Activated CD4-positive, alpha-beta T cell treated with anti-CD3 and anti-CD28 coated beads, Interleukin-2, amount 10 ng/mL, durations not matched to agents 7 days and 5 days (primary cell): ENCODE measurements at places on chromosomes 7 and 10. TPM values are rescaled to one million over a fixed set of nuclear protein-coding genes. Genes with fewer than 3 reads are reported as not detected.

DNA sequence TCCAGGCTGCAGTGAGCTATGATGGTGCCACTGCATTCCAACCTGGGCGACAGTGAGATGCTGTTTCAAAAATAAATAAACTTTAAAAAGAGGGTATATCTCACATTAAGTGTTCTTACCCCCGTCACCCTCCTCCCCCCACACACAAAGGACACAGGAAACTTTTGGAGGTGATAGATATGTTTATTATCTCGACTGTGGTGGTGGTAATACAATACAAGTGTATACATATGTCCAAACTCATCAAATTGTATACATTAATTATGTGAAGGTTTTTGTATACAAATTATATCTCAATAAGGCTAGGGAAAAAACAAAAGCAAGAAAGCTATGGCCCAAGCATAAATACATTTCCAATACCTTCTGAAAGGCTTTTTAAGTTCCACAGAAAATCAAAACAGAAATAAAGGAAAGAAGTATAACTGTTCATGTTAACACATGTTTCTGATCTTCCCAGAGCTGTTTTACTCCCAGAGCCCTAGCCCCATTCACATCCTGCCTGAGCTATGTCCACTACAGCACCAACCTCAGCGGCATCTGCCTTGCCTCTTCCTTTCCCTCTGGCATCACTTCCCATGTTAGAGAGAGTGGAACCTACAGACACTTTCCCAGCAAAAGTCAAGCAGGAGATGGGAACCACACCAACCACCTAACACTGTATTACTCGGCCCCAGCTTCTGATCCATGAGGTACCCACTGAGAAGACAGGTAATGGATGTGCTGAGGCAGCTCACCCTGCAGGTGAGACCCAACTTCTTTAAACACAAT lies 48.1 kb downstream of the SGMS1 start:
- H3K4me1 ChIP-seq, result peaks cover 2% of the 10 kb centered on the region
- no peaks in the 10 kb centered on the region for H3K27me3 ChIP-seq
- no peak overlapping the region for H3K27ac ChIP-seq
- H3K36me3 ChIP-seq, result peaks cover 1% of the 10 kb centered on the region
- no peak for DNase-seq

- H3K27ac ChIP-seq, result no peak overlapping the region
- H3K4me3 ChIP-seq, result no peak overlapping the region
- no peaks in the 10 kb centered on the region for H3K27me3 ChIP-seq
- no peaks in the 10 kb centered on the region for H3K36me3 ChIP-seq
- H3K4me1 ChIP-seq, result peaks cover 8% of the 10 kb centered on the region
- no peak for DNase-seq
Observed at GRCh38 chr10:43252783-43253341, 14.0 kb downstream of the RASGEF1A start.

- DNase-seq, result no peak
Observed at GRCh38 chr7:32639122-32639521, 143.8 kb downstream of the AVL9 start.

GRCh38 chr10:7738536-7739407 lies 35.7 kb downstream of the ITIH2 start:
- H3K4me3 ChIP-seq, result no peak overlapping the region
- H3K36me3 ChIP-seq, result no peaks in the 10 kb centered on the region
- H3K27ac ChIP-seq, result no peak overlapping the region
- no peaks in the 10 kb centered on the region for H3K4me1 ChIP-seq

DNA sequence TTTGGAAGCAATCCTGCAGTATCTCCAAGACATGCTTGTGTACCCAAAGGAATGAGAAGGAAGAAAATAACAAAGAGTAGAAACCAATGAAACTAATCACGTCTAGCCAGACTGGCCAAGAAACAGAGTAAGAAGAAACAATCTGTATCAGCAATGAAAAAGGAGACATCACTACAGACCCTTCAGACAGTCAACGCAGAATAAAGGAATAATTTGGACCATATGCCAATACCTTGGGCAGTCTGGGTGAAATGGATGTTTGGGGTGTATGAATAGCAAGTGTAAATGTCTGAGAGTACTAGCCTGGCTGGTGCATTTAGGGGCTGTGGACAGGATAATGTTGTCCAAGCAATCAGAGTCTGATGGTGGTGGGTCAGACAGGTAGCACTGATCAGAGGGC lies 61.1 kb downstream of the SLC29A4 start:
- H3K27ac ChIP-seq, result no peak overlapping the region
- no peak overlapping the region for H3K4me3 ChIP-seq
- DNase-seq, result no peak
- no peaks in the 10 kb centered on the region for H3K27me3 ChIP-seq
- peaks cover 8% of the 10 kb centered on the region for H3K4me1 ChIP-seq
- peaks cover 68% of the 10 kb centered on the region for H3K36me3 ChIP-seq

- no peaks in the 10 kb centered on the region for H3K4me1 ChIP-seq
- no peaks in the 10 kb centered on the region for H3K27me3 ChIP-seq
- H3K4me3 ChIP-seq, result no peak overlapping the region
- H3K27ac ChIP-seq, result no peak overlapping the region
Observed at GRCh38 chr10:120477743-120478141, 20.7 kb downstream of the PLPP4 start.

GRCh38 chr7:2509298-2509906 lies 10.2 kb upstream of the LFNG start:
- no peaks in the 10 kb centered on the region for H3K27me3 ChIP-seq
- H3K4me1 ChIP-seq, result peaks cover 57% of the 10 kb centered on the region
- no peak for DNase-seq

DNA sequence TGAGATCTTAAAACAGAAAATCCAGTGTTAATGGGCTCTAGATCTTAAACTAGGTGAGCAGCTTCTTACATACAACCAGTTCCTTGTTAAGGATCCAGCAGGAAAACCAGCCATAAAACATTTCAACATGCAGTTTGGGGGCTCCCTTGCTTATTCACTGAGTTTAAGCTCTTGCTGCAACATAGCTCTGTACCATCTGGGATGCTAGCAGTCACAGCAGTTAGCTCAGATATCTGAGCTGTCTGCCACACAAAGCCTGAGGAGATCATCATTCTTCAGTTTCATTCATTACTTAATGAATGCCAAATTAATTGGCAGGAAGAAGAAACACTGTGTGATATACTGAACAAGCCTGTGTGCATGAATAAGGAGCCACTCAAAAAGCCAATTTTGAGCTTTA lies 62.8 kb downstream of the PODXL start:
- no peak overlapping the region for H3K4me3 ChIP-seq
- no peak overlapping the region for H3K27ac ChIP-seq
- no peak for DNase-seq
- no peaks in the 10 kb centered on the region for H3K27me3 ChIP-seq

DNA sequence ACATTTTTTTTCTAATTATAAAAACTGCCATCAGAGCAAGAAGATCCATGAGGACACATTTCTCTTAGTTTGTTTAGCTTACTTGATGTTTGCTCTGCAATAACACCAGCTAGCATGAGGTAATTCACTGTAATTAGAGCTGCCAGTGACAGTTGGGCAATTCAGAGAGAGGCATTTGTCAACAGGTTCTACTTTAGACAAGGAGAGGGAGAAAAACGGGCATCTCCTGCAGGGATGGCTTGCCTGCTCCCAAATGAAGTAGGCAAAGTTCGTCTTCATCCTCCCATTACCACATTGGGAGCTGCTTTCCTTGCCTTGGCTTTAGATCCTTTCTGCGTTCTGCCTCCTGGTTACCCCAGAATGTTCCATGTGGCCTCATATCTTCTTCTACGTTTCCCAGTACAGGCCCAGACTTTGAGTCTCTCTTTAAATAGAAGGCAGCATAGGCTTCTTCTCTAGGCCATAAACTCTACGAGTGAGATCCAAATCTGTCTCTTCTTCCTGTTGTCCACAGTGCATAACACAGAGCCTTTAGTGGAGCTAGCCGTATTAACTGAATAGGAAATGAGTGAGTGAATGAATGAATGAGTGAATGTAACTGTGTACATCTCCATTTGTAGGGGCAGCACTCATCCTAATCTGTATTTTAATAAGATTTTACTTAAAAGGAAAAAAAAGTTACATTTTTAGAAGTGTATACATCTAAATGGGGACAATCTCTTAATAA lies 21.2 kb downstream of the ASB15 start:
- no peak overlapping the region for H3K27ac ChIP-seq
- peaks cover 2% of the 10 kb centered on the region for H3K27me3 ChIP-seq
- no peaks in the 10 kb centered on the region for H3K36me3 ChIP-seq
- H3K4me1 ChIP-seq, result no peaks in the 10 kb centered on the region

DNA sequence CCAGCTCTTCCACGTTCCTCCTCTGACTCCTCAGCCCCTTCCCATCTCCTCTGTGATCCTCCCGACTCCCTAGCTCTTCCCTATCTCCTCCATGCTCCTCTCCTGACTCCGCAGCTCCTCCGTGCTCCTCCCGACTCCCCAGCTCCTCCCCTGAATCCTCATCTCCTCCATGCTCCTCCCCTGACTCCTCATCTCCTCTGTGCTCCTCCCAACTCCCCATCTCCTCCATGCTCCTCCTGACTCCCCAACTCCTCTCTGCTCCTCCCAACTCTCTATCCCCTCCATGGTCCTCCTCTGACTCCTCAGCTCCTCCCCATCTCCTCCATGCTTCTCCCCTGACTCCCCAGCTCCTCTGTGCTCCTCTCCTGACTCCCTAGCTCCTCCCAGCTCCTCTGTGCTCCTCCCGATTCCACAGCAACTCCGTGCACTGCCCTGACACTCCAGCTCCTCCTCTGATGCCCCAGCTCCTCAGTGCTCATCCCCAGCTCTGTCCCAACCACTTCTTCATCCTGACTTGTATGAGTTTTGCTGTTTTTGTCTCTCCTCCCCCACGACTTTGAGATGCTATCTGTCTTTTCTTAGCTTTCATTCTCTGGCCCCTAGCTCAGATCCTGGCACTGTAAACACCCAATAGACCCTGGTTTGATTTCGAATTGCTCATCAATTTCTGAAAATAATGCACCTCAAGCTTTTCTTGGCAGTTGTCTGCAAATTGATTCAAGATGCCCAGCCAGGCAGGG lies 38.3 kb downstream of the OAT start:
- H3K4me1 ChIP-seq, result no peaks in the 10 kb centered on the region
- H3K27me3 ChIP-seq, result peaks cover 25% of the 10 kb centered on the region
- H3K27ac ChIP-seq, result no peak overlapping the region
- H3K36me3 ChIP-seq, result no peaks in the 10 kb centered on the region

GRCh38 chr7:65744406-65744805 lies 128.5 kb upstream of the VKORC1L1 start:
- no peak overlapping the region for H3K27ac ChIP-seq
- no peak overlapping the region for H3K4me3 ChIP-seq
- H3K27me3 ChIP-seq, result no peaks in the 10 kb centered on the region
- peaks cover 7% of the 10 kb centered on the region for H3K4me1 ChIP-seq
- DNase-seq, result no peak

GRCh38 chr7:148997497-148997896 lies 30.8 kb downstream of the PDIA4 start:
- peaks cover 3% of the 10 kb centered on the region for H3K36me3 ChIP-seq
- DNase-seq, result no peak
- H3K27ac ChIP-seq, result no peak overlapping the region

- no peaks in the 10 kb centered on the region for H3K36me3 ChIP-seq
- H3K27me3 ChIP-seq, result peaks cover 22% of the 10 kb centered on the region
- H3K4me3 ChIP-seq, result no peak overlapping the region
- H3K27ac ChIP-seq, result no peak overlapping the region
- peaks cover 16% of the 10 kb centered on the region for H3K4me1 ChIP-seq
Observed at GRCh38 chr7:17038783-17039170, 157.0 kb upstream of the AGR3 start.

Gene FOXI2
- total RNA-seq, result not detected
